ENCODE measurements at places on chromosomes 11 and 22.

GRCh38 chr11:128901653-128902514 is 10.7 kb downstream of the KCNJ5 start:
- DNase-seq, result no peak

- no peak for DNase-seq
These were observed 572.5 kb upstream of the ISX start for GRCh38 chr22:34493486-34493885.

GRCh38 chr22:38038426-38038825 is 18.8 kb upstream of the PICK1 start:
- DNase-seq, result no peak

DNA sequence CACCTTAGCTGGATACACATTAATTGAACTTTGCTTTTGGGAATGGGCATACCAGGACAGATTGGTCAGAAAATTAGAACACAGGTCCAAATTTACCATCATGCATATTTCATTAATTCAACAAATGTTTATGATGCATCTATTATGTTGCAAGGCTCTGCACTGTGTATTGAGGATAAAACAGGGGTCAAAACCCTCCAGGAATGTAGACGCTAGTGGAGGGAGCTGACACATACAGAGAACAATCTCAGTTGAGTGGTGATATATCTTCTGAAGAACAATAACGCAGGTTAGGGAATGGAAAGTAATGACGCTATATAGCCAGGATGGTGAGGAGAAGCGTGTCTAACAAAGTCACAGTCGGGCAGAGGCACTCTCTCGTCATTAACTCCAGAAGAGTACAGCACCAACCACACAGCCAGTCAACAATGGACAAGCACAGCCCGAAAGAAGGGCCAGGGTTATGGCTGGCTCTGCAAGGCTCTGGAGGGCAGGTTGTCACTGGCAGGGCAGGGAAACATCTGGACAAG is 3.8 kb downstream of the FLI1 start:
- DNase-seq, result no peak

DNA sequence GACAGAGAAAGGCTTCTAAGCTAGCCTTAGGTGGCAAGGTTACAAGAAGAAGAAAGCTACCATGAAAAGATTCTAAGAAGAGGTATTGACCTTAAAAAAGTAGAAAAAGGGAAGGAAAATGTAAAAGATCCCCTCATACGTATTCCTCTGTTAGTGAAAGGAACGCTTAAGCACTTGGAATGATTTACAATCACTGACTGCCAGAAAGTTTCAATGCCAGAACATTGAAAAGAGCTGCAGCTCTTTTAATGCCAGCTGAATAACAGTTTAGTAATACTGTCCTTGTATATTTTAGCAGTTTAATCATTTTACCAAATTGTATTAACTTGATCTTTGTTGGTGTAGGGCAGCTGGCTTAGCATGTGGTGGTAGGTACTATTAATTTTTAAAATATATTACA is 650.7 kb downstream of the FAM181B start:
- DNase-seq, result peak; percentile 81

GRCh38 chr22:28923826-28924732 is 40.7 kb downstream of the ZNRF3 start:
- peak; percentile 67 for DNase-seq
